ENCODE measurements at places on chromosomes 12 and 14. TPM values are rescaled to one million over a fixed set of nuclear protein-coding genes. Genes with fewer than 3 reads are reported as not detected.

KLRC2 gene
- not detected for polyA plus RNA-seq

KRT73 gene
- not detected for polyA plus RNA-seq

LRFN5 gene
- 0.55 TPM for polyA plus RNA-seq

NID2 gene
- 9.0 TPM for polyA plus RNA-seq

M6PR gene
- polyA plus RNA-seq = 18.0 TPM

DNAH10 gene
- not detected for polyA plus RNA-seq

PLEKHG7 gene
- 0.71 TPM for polyA plus RNA-seq

TMEM132C gene
- not detected for polyA plus RNA-seq

RAB15 gene
- 31.8 TPM for polyA plus RNA-seq

FOXM1 gene
- 2.4 TPM for polyA plus RNA-seq

INHBE gene
- not detected for polyA plus RNA-seq

KLRG1 gene
- polyA plus RNA-seq = not detected

PTGES3 gene
- polyA plus RNA-seq = 179 TPM

HPD gene
- not detected for polyA plus RNA-seq

LGR5 gene
- not detected for polyA plus RNA-seq

KCNA5 gene
- polyA plus RNA-seq = 0.60 TPM

ACVR1B gene
- polyA plus RNA-seq = 10.8 TPM

MMP14 gene
- polyA plus RNA-seq = 85.4 TPM

PYGL gene
- polyA plus RNA-seq = 21.7 TPM

EIF2S1 gene
- polyA plus RNA-seq = 104 TPM

FOXN4 gene
- not detected for polyA plus RNA-seq

RBP5 gene
- polyA plus RNA-seq = 3.7 TPM

ADAM21 gene
- polyA plus RNA-seq = not detected

A2ML1 gene
- polyA plus RNA-seq = not detected

ADSS1 gene
- polyA plus RNA-seq = 6.6 TPM

AP1G2 gene
- polyA plus RNA-seq = 124 TPM

PLA2G1B gene
- polyA plus RNA-seq = not detected

C12orf54 gene
- polyA plus RNA-seq = not detected

CLEC4E gene
- 1.8 TPM for polyA plus RNA-seq

HRK gene
- 0.92 TPM for polyA plus RNA-seq

SRRM4 gene
- not detected for polyA plus RNA-seq

AMIGO2 gene
- 5.3 TPM for polyA plus RNA-seq

CNTN1 gene
- 0.90 TPM for polyA plus RNA-seq
